ENCODE measurements at places on chromosomes 3 and 15. TPM values are rescaled to one million over a fixed set of nuclear protein-coding genes. Genes with fewer than 3 reads are reported as not detected.

GOLGA8J gene
- 0.10 TPM for total RNA-seq

CIDEC gene
- total RNA-seq, result 45.7 TPM

GRK7 gene
- total RNA-seq, result not detected

GPR149 gene
- not detected for total RNA-seq

CCDC13 gene
- 0.46 TPM for total RNA-seq

SEMA5B gene
- 0.26 TPM for total RNA-seq

PRTG gene
- total RNA-seq, result 10.6 TPM

IL17RB gene
- 0.96 TPM for total RNA-seq

FBXO40 gene
- total RNA-seq, result not detected

CNOT10 gene
- total RNA-seq, result 28.5 TPM

CTSH gene
- 48.7 TPM for total RNA-seq

Measured in A549 treated with GW870086 at 1 μM for 4 hours (cell line).